Keratinocyte (primary cell): ENCODE measurements at places on chromosomes 16 and 17. TPM values are rescaled to one million over a fixed set of nuclear protein-coding genes. Genes with fewer than 3 reads are reported as not detected.

Gene SPOP
- 24.1 to 27.5 TPM (median 26.0 TPM) in 3 replicates for polyA plus RNA-seq

Gene KRT40
- polyA plus RNA-seq: 0.03 TPM in 2 of 3 replicates, not detected in the other

Gene SCNN1G
- polyA plus RNA-seq: 0.25 to 0.70 TPM (median 0.29 TPM) in 3 replicates

GRCh38 chr17:3558603-3559269 lies 1.1 kb upstream of the TRPV3 start:
- peak overlapping the region; percentile 7 for H3K4me3 ChIP-seq
- DNase-seq: peak; percentile 95
- peak overlapping the region; percentile 98 for H3K27ac ChIP-seq
- H3K36me3 ChIP-seq: peaks cover 5% of the 10 kb centered on the region

- no peak overlapping the region for H3K4me3 ChIP-seq
- no peaks in the 10 kb centered on the region for H3K27me3 ChIP-seq
- peak; percentile 64 for DNase-seq
- H3K36me3 ChIP-seq: no peaks in the 10 kb centered on the region
- H3K4me1 ChIP-seq: peaks cover 8% of the 10 kb centered on the region
Measured at GRCh38 chr17:27339836-27340550, 46.1 kb downstream of the WSB1 start.

- H3K27me3 ChIP-seq: peaks cover 3% of the 10 kb centered on the region
- H3K27ac ChIP-seq: no peak overlapping the region
- H3K4me3 ChIP-seq: no peak overlapping the region
- no peak for DNase-seq
Measured at GRCh38 chr16:73172241-73172972, 124.5 kb upstream of the ZFHX3 start.

- no peaks in the 10 kb centered on the region for H3K36me3 ChIP-seq
- peaks cover 24% of the 10 kb centered on the region for H3K4me1 ChIP-seq
- no peak for DNase-seq
- H3K4me3 ChIP-seq: peak overlapping the region; percentile 39
- H3K27me3 ChIP-seq: no peaks in the 10 kb centered on the region
- H3K27ac ChIP-seq: peak overlapping the region; percentile 33
Measured at GRCh38 chr16:85557083-85557970, 55.8 kb upstream of the GSE1 start.

GRCh38 chr17:62692721-62693431 lies 65.4 kb downstream of the MRC2 start:
- DNase-seq: no peak
- no peaks in the 10 kb centered on the region for H3K27me3 ChIP-seq
- H3K36me3 ChIP-seq: peaks cover 12% of the 10 kb centered on the region
- H3K27ac ChIP-seq: no peak overlapping the region
- no peak overlapping the region for H3K4me3 ChIP-seq

DNA sequence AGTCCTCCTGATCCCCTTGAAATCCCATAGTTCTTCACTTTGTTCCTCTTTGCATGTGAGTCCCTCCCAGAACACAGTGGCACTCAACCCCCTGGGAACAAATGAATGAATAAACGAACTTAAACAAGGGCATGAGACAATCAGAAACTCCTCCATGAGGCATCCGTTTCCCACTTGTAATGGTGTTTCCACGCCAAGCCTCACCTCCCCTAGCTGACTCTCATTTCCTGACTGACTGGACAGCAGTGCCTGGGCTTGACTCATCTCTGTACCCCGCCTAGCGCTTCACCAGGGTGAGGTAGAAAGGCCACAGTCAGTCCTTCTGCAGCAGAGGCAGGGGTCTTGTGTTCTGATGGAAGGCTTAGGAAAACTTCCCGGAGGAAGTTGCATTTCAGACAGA lies 14.2 kb downstream of the KIF1C start:
- H3K36me3 ChIP-seq: peaks cover 56% of the 10 kb centered on the region
- no peak for DNase-seq
- H3K4me1 ChIP-seq: no peaks in the 10 kb centered on the region
- no peaks in the 10 kb centered on the region for H3K27me3 ChIP-seq
- no peak overlapping the region for H3K27ac ChIP-seq

- no peak for DNase-seq
- no peak overlapping the region for H3K27ac ChIP-seq
- H3K4me3 ChIP-seq: no peak overlapping the region
- H3K36me3 ChIP-seq: peaks cover 43% of the 10 kb centered on the region
- no peaks in the 10 kb centered on the region for H3K27me3 ChIP-seq
Measured at GRCh38 chr17:45087978-45088377, 26.9 kb downstream of the NMT1 start.

DNA sequence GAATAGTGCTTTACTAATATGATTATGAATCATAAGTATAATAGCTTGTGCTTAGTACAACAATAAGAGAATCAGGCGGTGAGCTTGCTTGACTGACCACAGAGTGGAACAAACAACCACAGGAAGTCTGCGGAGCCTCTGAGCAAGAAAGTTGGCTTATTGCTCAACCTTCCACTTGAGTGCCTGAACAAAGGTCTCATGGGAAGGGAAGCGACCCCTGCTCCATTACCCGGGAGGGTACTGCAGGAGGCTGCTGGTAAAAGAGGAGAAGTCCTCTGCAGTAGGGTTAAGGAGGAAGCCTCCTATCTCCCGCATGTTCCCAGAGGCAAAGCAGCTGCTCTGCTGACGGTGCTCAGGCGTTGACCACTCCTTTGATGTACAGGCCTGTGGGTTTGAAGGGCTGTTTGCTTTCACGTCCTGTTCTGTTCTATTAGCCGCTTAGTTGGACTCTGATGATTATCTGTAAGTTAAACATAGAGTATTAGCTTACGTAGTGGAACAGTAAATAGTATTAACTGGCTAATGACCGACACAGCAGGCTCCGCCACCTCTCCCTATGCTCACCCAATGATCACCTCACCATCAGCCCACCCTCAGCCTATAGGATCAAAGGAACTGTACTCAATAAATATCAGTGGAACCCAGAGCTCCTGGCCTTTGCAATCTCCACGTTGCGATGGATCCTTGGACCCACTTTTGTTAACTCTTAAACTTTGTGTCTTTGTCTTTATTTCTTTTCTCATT lies 17.5 kb downstream of the ALOX15B start:
- no peak overlapping the region for H3K27ac ChIP-seq
- no peaks in the 10 kb centered on the region for H3K36me3 ChIP-seq
- H3K4me3 ChIP-seq: no peak overlapping the region
- peaks cover 20% of the 10 kb centered on the region for H3K4me1 ChIP-seq

DNA sequence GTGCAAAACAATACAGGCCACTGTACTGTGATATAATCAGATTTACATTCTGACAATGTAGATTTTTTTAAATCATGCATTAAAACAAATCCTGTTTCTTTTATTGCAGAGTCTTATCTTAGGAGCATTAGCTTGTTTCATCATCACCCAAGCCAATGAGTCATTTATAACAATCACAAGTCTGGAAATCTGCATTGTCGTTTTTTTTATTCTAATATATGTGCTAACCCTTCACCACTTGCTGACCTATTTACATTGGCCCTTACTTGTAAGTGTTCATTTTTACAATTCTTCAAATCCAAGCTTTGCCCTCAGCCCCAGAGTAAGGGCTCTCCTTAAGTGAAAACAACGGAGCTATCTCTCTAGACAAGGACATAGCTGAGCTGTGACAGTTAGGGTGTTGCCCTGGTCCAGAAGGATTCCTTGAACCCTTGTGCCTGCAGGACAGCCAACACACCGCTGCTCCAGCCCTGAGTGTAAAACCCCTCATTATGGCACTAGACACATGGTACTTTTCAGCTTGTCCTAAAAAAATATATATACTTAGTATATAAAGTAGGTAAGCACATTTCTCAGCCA lies 3.7 kb downstream of the CMTM1 start:
- peaks cover 12% of the 10 kb centered on the region for H3K4me1 ChIP-seq
- H3K4me3 ChIP-seq: no peak overlapping the region
- H3K27ac ChIP-seq: no peak overlapping the region
- no peaks in the 10 kb centered on the region for H3K27me3 ChIP-seq

DNA sequence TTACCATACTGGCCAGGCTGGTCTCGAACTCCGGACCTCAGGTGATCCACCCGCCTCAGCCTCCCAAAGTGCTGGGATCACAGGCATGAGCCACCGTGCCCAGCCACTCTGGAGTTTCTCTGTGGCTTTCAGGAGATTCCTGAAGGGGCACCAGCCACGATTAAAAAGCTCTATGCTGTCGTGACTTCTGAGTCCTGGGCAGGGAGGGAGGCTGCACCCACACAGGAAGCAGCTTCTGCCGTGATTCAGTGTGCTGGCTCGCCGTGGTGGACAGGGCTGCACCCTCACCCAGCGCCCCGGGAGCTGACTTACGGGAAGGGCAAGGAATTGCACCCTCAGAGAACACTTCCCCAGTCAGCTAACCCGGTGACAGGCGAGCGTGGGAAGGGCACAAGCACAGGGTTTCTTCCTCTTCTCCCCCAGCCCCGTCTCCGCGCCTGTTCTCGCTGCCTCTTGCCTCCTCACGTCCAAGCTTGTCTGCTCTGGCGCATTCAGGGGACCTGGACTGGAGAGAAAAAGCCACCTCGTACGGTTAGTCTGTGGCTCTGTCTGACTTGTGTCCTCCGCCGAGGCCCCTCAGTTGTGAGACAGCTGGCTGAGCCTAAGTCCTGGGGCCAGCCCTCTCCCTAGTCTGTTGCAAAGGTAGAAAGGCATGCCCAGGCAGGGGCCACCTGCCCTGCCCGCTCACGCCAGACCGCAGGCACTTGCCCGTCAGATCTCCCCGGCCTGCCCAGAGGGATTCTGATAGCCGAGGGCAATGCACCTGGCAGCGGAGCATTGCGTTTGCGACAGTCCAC lies 145.0 kb downstream of the SEC14L1 start:
- peak overlapping the region; percentile 100 for H3K27ac ChIP-seq
- DNase-seq: peak; percentile 98
- H3K27me3 ChIP-seq: no peaks in the 10 kb centered on the region
- H3K4me1 ChIP-seq: peaks cover 61% of the 10 kb centered on the region
- H3K4me3 ChIP-seq: peak overlapping the region; percentile 45

- peaks cover 19% of the 10 kb centered on the region for H3K36me3 ChIP-seq
- no peaks in the 10 kb centered on the region for H3K27me3 ChIP-seq
- no peak overlapping the region for H3K4me3 ChIP-seq
Measured at GRCh38 chr16:87395181-87395842, 3.2 kb downstream of the MAP1LC3B start.

DNA sequence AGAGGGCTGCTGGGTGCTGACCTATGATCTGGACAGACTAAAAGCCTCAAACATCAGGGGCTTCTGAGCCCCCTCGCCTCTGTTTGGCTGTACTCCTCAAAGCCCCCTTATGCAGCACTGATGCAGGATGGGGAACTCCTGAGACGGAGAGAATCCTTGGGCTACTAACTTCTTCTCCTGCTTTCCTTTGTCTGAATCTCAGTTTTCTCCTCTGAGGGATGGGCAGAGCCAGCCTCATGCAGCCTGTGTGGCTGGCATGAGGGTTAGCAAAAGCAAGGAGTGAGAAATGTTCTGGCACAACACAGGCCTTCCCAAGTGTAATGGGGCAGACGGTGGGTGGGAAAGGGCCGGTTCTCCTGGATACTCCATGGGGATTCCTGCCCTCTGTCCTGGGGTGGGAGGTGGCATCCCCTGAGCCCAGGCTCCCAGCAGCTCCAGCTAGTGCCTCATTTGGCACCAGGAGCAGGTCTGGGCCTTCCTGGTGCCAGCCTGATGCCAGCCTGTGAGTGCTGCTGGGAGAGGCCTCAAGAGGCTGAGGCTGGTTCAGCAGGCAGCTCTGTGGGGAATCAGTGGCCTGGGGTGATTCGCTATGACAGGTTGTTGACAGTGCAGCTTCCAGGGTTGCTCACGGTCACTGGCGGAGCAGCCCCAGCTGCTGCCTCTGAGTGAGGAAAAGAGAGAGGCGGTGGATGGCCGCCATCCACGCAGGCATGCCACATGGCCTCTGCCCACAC lies 4.0 kb upstream of the BRD7 start:
- no peaks in the 10 kb centered on the region for H3K4me1 ChIP-seq
- no peak overlapping the region for H3K27ac ChIP-seq
- no peaks in the 10 kb centered on the region for H3K36me3 ChIP-seq
- no peaks in the 10 kb centered on the region for H3K27me3 ChIP-seq

- H3K27me3 ChIP-seq: no peaks in the 10 kb centered on the region
- H3K36me3 ChIP-seq: peaks cover 13% of the 10 kb centered on the region
- no peak for DNase-seq
- H3K4me1 ChIP-seq: no peaks in the 10 kb centered on the region
- no peak overlapping the region for H3K4me3 ChIP-seq
Measured at GRCh38 chr16:3812469-3813172, 67.9 kb downstream of the CREBBP start.

DNA sequence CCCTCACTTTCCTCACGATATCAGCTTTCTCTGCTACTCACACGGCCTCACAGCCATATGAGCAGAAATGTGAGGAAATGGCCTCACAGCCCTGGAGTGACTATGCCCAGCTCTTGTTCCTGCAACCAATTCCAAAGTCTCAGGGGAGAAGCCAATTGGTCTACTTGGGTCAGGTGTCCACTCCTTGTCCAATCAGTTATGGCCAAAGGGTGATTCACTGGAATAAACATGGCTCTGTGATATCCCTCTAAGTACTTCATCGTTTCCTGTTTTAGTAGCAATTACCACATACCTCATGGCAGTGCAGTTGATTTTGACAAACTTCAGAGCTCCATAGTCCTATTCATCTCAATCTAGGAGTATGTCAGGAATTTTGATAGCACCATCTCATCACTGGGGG lies 195.4 kb downstream of the KATNIP start:
- no peak for DNase-seq
- peaks cover 9% of the 10 kb centered on the region for H3K4me1 ChIP-seq
- no peak overlapping the region for H3K27ac ChIP-seq
- no peaks in the 10 kb centered on the region for H3K36me3 ChIP-seq
- no peaks in the 10 kb centered on the region for H3K27me3 ChIP-seq
